ENCODE measurements at places on chromosomes 2 and 18.

- no peak for DNase-seq
These were observed 35.4 kb downstream of the SCN7A start for GRCh38 chr2:166458674-166459073.

DNA sequence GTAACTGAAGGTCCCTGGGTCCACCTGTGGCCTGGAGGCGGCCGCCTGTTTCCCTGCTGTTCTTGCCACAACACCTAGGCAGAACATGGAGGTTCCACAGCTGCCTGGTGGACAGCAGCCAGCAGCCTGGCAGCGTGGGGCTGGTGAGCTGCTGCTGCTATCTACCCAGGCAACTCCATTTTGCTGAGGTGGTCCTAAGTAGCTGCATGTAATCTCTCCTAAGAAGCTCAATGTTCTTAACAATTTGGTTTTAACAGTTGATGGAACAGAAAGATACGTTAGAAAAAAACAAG is 66.7 kb downstream of the NDUFA10 start:
- DNase-seq, result no peak

DNA sequence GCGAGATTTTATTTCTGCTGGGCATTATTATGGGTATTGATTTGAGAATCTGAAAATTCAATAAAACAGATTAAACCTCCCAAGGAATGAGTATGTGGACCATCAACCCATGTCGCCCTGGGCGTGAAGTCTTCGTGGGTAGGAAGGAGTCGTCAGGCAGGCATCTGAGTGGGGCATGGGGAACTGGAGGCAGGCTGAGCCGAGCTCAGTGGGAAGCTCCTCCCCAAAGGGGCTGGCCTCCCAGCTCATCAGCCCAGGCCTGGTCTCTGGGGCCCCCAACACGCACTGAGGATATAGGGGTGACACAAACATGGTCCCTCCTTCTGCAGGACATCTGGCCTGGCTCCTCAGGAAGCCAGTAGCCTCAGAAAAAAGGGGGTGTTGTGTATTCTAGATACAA is 265.2 kb downstream of the TFCP2L1 start:
- DNase-seq, result no peak

DNA sequence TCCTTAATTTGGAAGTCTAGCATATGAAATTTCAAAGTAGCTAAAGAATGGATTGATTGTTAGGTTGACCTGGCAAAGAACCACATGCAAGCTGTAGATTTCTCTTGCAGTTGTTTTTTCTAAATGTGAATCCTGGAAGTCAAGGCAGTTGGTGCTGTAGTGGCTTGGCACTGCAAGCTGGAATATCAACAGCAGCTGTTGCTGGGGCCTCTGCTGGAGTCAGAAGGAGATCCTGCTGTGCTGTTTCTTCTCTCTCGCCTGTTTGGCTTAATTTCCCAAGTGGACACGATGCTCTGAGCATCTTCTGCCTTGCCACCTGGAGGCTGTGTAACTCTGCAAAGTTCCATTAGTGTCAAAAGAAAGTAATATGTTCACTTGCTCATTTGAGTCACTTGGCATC is 12.6 kb downstream of the PIK3C3 start:
- no peak for DNase-seq

DNA sequence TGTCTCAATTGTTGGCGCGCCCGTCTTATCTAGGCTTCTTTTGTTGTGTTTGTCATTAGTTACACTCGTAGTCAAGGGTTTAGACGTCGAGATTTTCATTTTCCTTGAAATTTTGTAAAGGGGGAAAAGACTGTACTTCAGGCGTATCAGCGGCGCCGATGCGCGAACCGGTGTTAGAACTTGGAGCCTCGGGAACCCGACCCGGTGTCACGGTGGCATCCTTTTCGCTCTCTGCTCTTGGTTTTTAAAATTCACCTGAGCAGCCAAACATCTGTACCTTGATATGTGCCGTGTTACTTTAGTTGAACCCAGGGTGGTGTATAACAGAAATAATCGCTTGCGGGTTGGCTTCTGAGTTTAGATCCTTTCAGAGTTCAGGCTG is 643 bp downstream of the RMC1 start:
- DNase-seq, result no peak

DNA sequence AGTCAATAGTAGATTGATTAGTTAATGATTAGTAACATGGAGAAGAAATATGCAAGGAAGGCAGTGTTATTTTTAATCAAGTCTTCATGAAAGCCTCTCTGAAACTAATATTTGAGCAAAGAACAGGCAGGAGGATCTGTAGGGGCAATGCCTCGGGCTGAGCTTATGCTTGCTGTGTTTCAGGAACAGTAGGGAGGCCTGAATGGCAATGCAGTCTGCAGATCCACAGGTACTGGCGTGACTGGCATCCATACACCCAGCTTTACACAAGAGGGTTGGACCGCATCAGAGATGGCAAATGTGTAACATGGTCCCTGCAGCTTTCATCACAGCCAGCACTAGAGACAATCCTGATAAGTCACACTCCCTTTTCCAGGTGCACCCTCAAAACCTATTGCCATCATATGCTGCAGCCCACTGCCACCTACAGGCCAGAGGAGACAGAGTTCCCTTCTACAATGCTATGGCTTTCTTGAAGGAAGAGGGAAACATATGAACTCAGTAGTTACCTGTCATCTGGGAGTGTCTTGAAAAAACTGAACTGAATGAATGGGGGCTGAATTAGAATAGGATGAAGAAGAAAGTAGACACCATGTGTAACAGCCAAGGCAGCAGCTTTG is 582.4 kb upstream of the RAB6C start:
- no peak for DNase-seq

DNA sequence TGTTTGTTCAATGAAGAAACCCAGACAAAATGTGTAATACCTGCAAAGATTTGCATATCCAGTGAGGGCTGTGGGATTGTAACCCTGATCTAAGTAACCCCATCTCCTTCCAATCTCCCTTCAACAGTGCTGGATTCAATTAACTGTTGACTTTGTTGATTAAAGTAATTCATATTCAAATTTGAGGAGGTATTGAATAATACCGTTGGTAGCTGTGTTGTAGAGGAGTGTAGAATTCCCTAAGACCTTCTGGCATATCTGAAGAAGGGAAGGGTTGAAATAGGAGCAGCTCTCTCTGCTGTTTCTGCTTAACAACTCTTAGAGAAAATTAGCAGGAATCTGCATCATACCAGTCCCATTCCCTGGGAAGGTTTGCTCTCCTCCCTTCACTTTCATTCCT is 28.2 kb downstream of the MAIP1 start:
- no peak for DNase-seq

- no peak for DNase-seq
These were observed 136.8 kb downstream of the DLGAP1 start for GRCh38 chr18:4318311-4318710.

DNA sequence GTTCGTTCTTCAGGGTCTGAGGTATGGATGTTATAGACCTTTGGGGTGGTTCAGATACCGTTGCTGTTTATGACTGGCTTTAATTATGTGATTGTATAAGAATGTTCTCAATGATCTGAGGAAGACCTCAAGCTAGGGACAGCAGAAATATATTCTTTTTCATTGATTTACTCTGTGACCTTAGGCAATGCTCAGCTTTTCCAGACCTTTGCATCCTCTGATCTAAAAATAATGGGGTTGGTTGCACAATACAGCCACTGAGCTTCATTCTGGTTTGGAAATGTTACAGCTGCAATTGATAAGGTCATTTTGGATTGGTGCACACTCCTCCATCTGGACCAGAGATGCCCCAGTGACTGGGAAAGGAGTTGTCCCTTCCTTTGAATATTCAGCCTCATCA is 17.2 kb upstream of the CABYR start:
- DNase-seq, result no peak

DNA sequence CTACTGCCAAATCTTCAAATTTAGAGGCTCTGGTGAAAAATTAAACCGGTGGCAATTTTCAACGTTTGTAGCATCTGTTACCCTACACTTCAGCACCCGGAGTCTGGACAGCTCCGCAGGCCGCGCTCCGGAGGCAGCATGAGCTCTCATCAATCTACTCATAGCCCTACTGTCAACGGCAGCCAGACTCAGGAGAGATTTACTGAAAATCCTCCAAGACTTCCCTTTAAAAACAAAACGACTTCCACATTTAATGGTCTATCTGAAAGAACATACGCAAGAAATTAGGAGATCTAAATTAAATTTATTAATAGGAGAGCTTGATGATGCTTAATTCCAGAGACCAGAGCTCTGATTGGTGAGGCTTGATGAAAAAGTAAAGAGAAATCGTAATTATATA is 970 bp upstream of the ADCYAP1 start:
- DNase-seq, result peak; percentile 39

- DNase-seq, result no peak
These were observed 89.2 kb downstream of the STPG4 start for GRCh38 chr2:47065771-47066380.

- DNase-seq, result no peak
These were observed 1655.3 kb upstream of the ACVR2A start for GRCh38 chr2:146189541-146189940.

DNA sequence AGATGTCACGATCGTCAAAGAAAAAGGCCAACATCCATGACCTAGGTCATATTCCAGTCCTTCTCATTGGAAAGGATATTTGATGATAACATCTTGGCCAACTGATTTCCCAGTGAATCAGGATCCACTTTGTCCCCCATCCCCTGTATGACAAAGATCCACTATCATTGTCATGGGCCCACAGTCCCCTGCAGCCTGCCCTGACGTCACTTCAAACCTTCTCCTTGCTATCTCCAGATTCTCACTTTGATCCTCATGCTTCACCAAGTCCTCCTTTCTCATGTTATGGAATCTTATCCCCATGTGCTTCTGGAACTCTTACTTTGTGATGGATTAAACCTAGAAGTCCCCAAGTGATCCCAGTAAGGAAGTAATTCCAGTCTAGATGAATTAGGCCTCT is 25.7 kb downstream of the GALNT14 start:
- DNase-seq, result no peak

GRCh38 chr2:192311701-192312460 is 117.1 kb upstream of the TMEFF2 start:
- DNase-seq, result no peak

DNA sequence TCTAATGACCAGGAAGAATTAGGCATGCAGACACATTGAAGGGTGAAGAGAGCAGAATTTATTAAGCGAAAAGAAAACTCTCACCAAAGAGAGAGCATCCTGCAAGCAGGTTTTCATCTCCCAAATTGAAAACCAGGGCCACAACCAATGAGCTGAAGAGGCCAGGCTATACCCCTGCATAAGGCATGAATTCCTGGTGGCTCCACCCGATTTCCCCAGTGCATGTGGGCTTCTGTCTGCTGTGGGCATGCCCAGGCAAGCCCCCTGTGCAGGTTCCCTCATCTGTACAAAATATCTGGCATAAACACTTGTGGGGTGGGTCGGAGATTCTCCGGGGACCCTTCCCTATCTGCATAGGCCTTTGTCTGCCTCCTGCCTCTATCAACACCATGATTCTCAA is 621.6 kb upstream of the LRRTM1 start:
- DNase-seq, result no peak

GRCh38 chr2:123448801-123449200 is 576.3 kb upstream of the CNTNAP5 start:
- no peak for DNase-seq

- no peak for DNase-seq
These were observed 85.8 kb downstream of the PLEKHM3 start for GRCh38 chr2:207939342-207940108.

- DNase-seq, result no peak
These were observed 233.4 kb downstream of the WDR7 start for GRCh38 chr18:56884511-56884910.

DNA sequence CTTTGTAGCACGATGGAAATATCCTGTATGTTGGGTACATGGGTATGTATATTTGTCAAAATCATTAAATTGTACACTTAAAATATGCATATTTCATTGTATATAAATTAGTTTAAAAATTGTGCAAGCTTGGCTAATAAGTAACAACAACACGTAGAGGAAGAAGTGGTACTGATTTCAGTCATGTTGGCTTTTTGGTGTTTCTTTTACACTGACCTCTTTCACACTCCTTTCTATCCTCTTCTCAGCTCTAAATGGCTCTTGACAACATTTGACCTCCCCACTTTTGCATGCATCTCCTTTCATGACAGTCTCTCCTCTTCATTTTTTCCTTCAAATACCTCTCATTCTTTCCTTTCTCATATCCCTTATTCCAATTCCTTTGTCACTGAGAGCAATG is 801.4 kb upstream of the ZEB2 start:
- DNase-seq, result no peak

DNA sequence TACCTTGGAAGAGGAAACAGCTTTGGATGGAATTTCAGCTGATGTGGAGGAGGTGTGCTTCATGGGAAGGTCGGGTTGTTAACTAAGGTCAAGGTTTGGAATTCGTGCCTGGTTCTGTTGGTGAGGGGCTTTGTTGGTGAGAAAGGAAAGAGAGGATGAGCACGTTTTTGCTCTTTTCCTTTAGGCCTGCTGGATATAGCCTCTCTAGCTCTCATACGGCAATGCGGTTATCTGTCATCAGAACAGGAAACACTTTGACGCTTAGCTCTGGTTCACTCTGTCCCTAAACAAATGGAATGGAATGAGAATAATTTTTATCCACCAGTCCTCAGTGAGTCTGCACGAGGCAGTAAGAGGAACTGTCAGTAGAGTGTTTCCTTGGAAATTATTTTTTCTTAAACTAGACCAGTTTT is 169.7 kb upstream of the NOSTRIN start:
- DNase-seq, result no peak

DNA sequence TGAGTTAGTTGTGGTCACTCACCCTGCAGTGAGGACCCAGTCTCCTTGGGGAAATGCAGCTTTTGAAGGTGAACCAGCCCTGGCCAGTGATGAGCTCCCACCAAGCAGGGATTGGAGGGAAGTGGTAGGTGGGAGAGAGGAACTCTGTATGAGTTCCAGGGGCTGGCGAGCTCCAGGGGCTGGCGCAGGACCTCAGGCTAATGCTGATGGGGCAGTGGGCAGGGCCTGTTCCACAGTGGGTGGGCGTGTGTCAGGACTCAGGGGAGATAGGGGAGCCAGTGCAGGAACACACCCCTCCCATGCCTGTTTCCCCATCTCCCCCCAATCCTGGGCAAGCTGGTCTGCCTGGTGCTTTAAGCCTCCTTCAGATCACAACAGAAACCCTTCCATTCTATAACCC is 208.4 kb downstream of the DYSF start:
- DNase-seq, result no peak

GRCh38 chr2:72745679-72746368 is 80.0 kb downstream of the EXOC6B start:
- no peak for DNase-seq

GRCh38 chr2:160419776-160420505 is 73.7 kb downstream of the RBMS1 start:
- DNase-seq, result no peak

- DNase-seq, result no peak
These were observed 275.5 kb downstream of the MBD2 start for GRCh38 chr18:53948991-53949390.

DNA sequence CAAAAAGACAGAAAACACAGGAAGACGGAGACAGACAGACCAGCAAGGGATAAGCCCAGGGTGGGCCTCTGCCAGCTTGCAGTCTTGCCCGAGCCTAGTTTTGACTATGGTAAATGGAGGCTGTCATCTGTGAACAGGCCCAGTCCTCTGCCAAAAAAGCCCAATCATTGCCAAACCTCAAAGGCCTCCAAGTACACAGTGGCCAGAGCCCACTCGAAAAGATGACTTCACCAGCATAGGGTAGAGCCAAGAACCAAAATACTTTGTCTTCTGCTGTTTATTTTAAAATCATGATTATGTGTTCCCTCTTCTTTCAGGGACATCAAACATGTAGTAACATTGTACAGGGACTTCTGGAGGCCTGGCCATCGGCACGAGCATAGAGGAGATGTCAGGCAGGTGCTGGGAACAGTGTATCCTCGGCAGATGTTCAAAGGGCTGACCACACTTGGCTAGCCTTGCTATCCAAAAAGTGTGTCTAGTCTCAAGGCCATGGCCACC is 66.0 kb downstream of the TTC32 start:
- no peak for DNase-seq

GRCh38 chr2:10522726-10523405 is 74.7 kb upstream of the ODC1 start:
- no peak for DNase-seq
